ENCODE measurements at places on chromosomes 7 and 10.

GRCh38 chr7:135774284-135774683 lies 25.7 kb upstream of the FAM180A start:
- no peak for DNase-seq

DNA sequence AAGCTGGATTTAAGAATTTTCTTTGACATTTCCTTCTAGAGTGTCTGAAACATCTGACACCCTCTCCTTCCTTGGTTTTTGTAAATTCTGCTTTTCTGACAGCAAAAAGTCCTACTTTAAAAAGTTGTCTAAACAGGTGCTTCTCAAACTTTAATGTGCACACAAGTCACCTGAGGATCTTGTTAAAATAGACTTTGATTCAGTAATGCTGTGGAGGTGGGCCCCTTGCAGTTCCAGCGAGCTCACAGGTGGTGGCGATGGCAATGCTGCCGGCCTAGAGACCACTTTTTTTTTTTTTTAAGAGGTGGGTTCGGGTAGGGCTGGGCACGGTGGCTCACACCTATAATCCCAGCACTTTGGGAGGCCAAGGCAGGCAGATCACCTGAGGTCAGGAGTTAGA lies 77.1 kb downstream of the ABCC2 start:
- DNase-seq, result no peak

DNA sequence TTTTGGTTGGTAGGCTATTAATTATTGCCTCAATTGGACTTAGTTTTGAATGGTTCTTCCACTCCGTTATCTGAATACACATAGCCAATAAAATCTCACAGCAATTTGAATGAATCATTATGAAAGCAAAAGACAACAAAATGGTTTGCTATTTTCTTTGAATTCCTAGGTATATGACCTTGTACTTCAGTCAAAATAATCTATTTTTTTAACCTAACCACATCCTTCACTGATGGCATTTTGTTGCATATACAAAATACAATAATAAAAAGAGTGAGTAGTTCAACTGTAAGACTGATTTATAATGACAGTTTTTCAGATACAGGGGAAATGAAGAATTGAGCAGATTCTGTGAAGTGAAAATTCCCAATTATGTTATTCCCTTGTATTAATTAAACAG lies 433.1 kb downstream of the HTR7 start:
- DNase-seq, result no peak

DNA sequence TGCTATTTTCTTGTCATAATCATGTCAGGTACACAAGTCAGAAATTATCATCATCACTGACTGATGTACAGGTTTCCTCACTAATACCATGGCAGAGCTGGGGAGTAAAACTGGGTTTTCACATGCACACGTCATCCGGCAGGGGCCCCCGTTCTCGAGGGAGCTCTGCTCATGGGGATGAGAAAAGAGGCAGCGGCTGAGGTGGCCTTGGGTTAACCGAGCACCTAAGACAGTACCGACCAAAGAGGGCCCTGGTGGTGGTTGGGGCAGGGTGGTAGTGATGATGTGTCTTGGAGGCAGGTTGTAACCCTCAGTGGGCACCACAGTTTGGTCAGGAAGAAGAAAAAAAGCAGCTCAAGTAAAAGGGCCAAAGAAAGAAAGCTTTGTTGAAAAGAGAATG lies 12.1 kb upstream of the TRPV6 start:
- no peak for DNase-seq

DNA sequence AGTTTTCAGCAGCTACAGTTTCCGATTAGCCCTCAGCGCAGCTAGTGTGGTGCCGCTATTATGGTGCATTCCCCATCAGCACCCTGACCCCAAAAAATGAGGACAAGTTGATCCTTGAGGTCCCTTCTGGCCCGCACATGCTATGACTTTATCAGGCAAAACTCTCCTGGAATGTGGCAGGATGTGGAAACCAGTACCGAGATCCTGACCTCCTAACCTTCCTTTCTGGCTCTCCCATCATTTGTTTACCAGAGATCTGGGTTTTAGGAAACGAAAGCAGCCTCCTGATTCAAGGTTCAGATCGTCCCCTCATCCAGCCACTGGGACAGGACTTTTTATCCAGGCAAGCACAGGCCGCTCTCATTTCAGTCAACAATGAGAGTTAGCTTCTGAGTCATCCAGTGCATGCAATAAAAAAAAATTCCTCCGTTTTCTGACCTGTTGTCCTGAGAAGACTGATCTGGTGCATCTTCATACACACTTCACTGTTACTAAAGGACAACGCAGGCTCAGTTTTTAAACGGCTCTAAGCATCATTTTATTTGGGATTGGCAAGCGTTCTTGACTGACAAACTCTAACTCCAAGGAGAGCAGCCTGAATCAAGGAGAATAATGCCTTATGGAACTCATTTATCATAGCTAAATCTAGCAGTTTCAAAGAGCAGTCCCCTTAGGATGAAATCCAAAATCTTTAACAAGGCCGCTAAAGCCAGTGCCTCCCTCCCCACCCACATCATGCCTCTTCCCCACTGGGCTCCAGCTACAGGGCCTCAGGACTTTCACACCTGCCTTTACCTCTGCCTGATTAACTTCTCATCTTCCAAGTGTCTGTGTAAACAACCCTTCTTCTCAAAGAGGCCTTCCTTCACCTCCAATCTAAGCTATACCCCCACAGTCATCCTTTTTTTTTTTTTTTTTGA lies 17.1 kb downstream of the PDLIM1 start:
- no peak for DNase-seq

- DNase-seq, result no peak
These were observed 51.9 kb upstream of the CHST15 start for GRCh38 chr10:124145109-124145870.

DNA sequence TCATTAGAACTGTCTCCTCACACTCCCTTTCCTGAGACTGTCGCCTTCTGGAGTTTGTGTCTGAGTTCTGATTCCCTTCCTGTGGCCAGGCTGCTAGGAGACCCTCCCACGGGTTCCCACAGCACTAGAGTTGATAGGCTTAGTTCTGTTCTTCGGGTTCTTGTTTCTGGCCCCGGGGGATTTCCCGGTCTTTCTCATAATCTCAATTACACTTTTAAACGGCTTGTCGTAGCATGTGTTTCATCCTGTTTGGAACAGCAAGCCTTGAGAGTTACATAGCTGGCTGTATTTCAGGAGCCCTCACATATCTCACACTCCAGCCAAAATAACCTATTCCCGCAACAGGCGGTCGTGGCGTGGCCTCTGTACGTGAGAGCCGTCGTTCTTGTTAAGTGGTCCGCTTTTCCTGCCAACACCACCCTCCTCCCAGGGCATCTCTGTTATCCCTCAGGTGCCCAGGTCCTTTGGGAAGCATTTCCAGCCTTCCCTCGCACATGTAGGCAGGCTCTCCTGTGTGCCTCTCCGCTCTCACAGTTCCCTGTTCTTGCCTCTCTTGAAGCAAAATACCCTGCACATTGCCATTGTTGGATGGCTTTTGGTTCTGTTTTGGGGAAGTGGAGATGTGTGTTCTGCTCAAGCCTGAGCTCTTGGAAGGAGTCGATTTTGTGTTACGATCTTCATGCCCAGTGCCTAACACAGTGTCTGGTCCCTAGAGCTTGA lies 46.0 kb downstream of the CDC123 start:
- no peak for DNase-seq

DNA sequence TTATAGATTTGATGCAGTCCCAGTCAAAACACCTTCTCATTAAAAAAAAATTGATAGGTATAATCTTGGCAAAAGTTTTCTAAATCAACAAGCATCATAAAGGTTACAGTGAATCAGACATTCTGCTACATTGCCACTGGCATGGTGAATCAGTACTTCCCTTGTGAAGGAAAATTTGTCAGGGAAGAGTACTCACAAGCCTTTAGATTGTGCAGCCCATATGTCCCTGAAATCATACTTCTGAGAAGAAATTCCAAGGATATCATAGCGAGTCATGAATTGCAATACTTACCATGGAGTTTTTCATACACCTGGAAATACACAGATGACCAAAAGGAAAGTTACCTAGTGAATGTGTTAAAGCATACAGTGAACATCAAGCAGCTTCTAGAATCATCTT lies 17.2 kb downstream of the VSTM2A start:
- no peak for DNase-seq

- no peak for DNase-seq
These were observed 15.8 kb upstream of the OPALIN start for GRCh38 chr10:96374639-96374984.

DNA sequence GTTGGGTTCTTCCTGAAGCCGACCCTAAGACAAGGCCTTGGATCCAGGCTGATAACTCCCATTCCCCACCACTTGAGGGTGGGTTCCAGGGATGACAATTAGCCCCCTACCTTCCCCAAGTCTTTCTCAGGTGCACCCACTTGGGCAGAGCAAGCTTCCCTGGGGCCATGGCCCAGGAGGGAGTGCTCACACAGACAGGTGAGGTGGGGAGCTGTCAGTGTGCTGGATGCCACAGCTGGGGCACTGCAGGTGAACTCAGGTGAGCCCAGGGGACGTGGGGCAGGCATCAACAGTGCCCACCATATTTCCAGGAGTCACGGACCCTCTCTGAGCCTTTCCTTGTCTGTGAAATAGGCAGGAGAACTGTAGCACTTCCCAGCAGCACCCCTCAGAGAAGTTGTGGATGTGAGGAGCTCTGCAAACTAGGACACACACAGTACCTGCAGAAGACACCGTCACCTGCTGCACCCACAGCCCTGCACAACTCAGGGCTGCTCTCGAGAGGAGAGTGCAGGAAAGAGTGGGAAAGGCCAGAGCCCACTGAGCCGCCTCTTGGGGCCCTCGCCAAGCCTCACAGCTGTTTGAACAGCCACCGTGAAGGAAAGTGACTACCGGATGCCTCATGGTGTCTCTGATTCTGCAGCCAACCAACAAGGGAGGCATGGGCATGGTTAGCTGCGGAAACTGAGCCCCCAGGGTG lies 17.9 kb downstream of the SH3PXD2A start:
- no peak for DNase-seq

GRCh38 chr7:90111-91063 lies 102.0 kb upstream of the FAM20C start:
- no peak for DNase-seq
